ENCODE measurements at places on chromosomes 7 and 10.

DNA sequence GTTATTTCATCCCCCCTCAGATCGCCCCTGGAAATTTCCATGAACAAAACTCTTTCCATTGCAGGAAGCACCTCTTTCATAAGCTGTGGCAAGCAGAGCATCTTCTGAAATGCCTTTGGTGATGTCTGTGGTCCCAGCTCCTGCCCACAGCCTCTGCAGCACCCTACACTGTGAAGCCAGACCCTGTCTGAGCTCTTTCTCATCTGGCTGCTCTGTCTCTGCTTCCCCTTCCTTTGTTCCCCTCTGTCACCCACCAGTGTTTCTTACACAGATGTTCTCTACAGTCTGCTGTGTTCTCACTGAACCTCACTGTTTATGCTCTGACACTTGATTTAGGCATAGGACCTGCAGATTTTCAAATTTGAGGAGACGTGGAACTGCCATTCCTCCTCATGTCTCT lies 1.9 kb upstream of the TAS2R39 start:
- no peak for DNase-seq

DNA sequence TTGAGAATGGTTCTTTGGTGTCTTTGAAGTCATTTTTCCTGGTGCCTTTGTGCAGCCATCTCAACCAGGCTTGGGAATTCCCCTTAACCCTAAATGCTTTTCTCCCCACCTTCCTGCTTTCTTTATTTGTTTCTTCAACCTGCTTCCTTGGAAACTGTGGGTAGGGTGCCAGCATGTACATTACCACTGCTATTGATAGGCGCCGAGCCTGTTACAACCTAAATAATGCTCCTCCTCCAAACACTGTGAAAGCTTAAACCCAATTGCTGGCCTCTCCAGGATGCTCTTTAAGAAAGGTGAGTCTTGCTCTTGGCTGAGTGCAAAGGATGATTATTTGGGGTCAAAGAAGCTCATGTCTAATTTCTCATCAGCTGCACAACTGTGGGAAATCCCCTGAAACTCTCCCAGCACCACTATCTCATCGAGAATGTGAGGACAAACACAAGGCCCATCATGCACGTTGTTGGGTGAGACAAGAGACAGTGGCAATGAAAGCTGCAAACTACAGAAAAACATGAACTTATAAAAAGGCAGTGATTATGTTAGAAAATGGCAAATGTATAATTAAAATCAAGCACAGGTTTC lies 285.5 kb upstream of the IGFBP3 start:
- DNase-seq, result no peak

DNA sequence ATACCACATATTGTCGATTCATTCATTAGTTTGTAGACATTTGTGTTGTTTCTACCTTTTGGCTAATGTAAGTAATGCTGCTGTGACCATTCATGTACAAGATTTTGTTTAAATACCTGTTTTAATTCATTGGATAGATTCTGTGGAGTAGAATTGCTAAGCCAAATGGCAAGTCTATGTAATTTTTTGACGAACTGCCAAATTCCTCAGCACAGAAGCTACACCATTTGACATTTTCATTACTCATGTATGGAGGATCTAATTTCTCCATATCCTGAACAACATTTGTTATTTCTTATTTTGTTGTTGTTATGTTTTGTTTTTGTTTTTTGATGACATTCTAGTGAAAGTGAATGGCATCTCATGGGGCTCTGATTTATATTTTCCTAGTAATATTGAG lies 1351.3 kb upstream of the SORCS1 start:
- DNase-seq, result no peak

DNA sequence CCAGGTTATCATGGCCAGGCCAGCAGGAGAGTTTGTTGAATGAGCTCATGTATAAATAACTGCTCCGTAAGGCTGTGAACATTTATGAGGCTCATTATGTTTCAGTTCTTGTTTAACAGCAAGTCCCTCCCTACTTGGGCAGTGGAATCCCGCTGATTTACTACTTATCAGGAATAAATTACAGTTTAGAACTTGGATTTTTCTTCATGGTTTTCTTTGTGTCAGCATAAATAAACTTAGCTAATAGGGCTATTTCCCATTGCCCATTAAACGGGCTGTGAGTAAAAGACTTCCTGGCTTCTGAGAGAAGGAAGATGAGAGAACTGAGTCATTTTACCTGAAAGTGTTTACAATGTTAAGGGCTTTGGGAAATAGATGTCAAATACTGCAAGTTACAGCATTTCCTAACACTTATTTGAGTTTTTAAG lies 701.6 kb upstream of the ANKRD30A start:
- no peak for DNase-seq

DNA sequence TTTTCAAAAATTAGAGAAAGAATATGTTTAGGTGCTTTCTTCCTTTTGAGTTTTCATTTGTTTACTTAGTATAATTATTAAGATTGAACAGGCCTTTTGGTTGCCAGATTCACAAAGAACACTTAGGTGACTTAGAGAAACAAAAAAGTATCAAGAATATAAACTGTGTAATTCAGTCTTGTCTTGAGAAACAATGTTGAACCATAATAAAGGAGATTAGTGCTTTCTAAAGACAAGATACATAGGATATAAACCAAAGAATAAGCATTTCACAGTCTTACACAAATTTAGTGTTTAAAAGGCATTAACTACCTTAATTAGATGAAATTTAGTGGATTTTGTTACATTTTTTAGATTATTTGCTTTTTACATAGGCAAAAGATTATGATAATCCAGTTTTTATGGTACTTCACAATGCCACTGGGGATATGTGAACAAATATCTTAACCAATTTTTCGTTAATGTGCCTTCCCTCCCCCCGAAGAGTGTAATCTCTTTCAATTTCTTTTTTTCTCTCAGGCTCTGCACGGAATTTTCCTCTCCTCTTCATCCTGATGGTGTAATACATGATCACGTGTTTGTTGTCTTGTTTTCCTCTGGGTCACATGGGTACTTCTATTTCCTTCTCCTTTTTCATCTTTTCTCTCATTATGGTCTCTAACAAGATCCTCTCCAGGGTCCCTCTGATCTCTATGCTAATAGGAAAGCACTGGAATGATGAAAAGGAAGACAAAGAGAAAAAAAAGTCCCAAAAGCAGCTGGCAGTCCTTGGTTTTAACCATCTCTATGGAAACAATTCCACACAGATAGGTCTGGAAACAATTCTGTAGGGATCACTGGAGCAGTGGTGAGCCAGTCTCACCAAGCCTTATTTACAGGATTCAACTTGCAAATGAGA lies 3.7 kb upstream of the HNRNPH3 start:
- peak; percentile 75 for DNase-seq

- no peak for DNase-seq
Measured at GRCh38 chr7:130383187-130383980, 3.1 kb downstream of the CPA1 start.

DNA sequence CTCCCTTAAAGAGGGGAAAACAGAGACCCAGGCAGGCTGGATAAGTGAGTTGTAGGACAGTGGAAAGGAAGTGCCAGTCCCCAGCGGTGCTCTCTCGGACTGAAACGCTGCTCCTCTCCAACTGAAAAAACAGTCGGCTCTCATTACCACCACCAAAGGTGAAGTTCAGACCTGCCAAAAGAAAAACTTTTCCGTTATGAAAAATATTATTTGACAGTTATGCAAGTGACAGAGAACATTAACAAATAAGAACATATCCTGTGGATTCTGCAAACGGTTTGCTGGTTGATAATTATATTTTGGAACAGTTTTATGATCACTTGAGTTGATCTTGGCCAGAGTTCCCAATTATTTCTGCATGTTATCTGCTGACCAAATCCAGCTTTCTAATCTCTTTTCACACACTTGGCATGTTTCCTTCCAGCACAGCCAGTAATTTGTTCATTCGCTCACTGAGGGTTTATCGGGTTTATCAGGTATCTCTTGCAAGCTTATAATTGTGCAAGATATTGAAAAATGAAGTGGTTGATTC lies 82.6 kb downstream of the PTPRE start:
- DNase-seq, result no peak

GRCh38 chr10:44253769-44254462 lies 131.0 kb downstream of the CXCL12 start:
- peak; percentile 83 for DNase-seq

GRCh38 chr10:121696854-121697253 lies 98.6 kb upstream of the FGFR2 start:
- DNase-seq, result no peak

DNA sequence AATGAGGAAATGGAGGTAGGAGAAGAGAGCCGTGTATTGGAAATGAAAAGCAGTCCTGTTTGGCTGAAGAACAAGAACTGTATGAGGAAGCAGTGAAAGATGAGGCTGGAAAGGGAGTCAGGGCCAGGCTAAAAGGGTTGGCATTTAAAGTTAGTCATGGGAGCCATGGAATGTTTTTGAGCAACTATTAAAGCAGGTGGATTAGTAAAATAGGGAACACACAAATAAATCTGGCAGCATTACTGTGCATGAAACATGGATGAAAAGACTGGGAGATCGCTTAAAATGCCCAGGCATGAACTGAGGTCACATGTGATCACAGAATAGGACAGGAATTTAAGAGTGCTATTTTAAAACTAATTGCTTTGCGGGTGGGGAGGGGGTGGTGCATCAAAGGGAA lies 1.4 kb upstream of the IFRD1 start:
- no peak for DNase-seq

- DNase-seq, result no peak
Measured at GRCh38 chr7:148408307-148408706, 182.3 kb upstream of the C7orf33 start.

- DNase-seq, result no peak
Measured at GRCh38 chr7:42549866-42550485, 313.0 kb upstream of the GLI3 start.

- DNase-seq, result no peak
Measured at GRCh38 chr10:79995979-79996634, 47.2 kb upstream of the SFTPD start.

- DNase-seq, result no peak
Measured at GRCh38 chr10:123836418-123837145, 55.0 kb downstream of the CPXM2 start.

DNA sequence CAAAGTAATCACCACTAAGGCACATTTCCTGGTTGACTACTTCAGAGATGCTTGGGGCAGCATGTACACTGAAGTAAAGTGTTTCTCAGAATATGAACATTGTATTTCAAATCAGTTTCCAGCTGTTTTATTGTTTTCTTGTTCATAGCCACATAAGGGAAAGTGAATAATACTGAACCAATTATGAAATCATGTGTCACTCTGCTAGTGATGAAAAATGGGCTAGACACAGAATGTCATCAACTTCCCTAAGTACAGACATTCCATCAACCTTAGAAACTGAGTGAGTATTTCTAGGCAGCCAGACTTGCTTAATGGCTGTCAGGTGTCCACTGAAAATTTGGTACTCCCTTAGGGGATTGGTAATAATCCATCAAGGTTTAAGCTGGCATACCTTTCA lies 603.5 kb downstream of the ARL4A start:
- DNase-seq, result peak; percentile 25

GRCh38 chr7:83339907-83340306 lies 177.2 kb upstream of the PCLO start:
- DNase-seq, result no peak

DNA sequence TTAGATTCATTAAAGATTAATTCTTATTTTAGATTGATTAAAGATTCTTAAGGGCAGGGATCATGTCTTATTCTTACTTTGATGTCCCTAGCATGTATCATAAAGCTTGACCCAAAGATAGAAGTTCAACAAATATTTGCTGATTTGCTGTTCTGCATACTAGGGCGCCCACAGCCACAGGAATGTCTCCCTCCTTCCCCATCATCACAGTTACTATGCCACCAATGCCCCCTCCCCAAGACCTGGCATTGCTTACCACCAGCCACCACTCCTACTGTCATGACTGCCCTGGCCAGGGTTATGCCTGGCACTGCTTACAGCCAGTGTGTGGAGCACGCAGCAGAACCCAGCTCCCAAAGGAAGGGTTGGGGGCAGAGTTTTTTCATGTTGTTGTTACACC lies 86.7 kb upstream of the AGK start:
- DNase-seq, result no peak
